ENCODE measurements at places on chromosomes 2 and 18. TPM values are rescaled to one million over a fixed set of nuclear protein-coding genes. Genes with fewer than 3 reads are reported as not detected.

Gene NIF3L1
- 20.5 TPM for total RNA-seq

Gene ARL5A
- 52.3 TPM for total RNA-seq

Gene SCRN3
- total RNA-seq, result 27.4 TPM

Gene LCT
- not detected for total RNA-seq

Gene AQP12A
- total RNA-seq, result not detected

GRCh38 chr2:109157563-109158105, 28.6 kb downstream of the SH3RF3 start:
- H3K36me3 ChIP-seq, result no peaks in the 10 kb centered on the region
- H3K4me3 ChIP-seq, result no peak overlapping the region
- no peak overlapping the region for H3K27ac ChIP-seq
- no peaks in the 10 kb centered on the region for H3K4me1 ChIP-seq
- no peaks in the 10 kb centered on the region for H3K27me3 ChIP-seq

- no peaks in the 10 kb centered on the region for H3K36me3 ChIP-seq
- H3K27me3 ChIP-seq, result no peaks in the 10 kb centered on the region
- H3K4me3 ChIP-seq, result no peak overlapping the region
- DNase-seq, result no peak
- H3K27ac ChIP-seq, result no peak overlapping the region
- peaks cover 6% of the 10 kb centered on the region for H3K4me1 ChIP-seq
These were observed 6.0 kb upstream of the HNRNPLL start for GRCh38 chr2:38608755-38609154.

GRCh38 chr2:137287913-137288639, 522.7 kb downstream of the THSD7B start:
- H3K4me1 ChIP-seq, result no peaks in the 10 kb centered on the region
- no peak for DNase-seq
- no peaks in the 10 kb centered on the region for H3K36me3 ChIP-seq
- H3K27ac ChIP-seq, result no peak overlapping the region
- H3K27me3 ChIP-seq, result no peaks in the 10 kb centered on the region

- peak; percentile 72 for DNase-seq
- peak overlapping the region; percentile 47 for H3K4me3 ChIP-seq
- peaks cover 14% of the 10 kb centered on the region for H3K27me3 ChIP-seq
- no peak overlapping the region for H3K27ac ChIP-seq
These were observed 101.9 kb downstream of the FOXI3 start for GRCh38 chr2:88350331-88351248.

- no peaks in the 10 kb centered on the region for H3K27me3 ChIP-seq
- H3K4me3 ChIP-seq, result no peak overlapping the region
- no peak overlapping the region for H3K27ac ChIP-seq
- DNase-seq, result no peak
- H3K36me3 ChIP-seq, result no peaks in the 10 kb centered on the region
These were observed 125.3 kb upstream of the APCDD1 start for GRCh38 chr18:10329101-10329500.

DNA sequence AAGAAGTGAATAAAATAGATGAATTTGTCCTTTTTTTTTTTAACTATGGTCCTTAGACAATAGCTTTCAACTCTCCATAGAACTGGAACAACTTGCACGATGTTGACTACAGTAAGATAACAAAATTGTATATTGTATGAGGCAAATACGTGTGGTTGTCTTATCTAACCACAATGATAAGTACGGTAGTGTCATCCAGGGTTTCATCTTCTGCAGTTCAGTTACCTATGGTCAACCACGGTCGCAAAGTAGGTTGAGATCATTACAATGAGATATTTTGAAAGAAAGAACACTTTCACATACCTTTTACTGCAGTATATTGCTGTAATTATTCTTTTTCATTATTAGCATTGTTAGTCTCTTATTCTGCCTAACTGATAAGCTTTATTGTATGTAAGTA, 295.2 kb downstream of the PARD3B start:
- H3K27ac ChIP-seq, result no peak overlapping the region
- H3K4me1 ChIP-seq, result no peaks in the 10 kb centered on the region
- H3K27me3 ChIP-seq, result no peaks in the 10 kb centered on the region
- H3K4me3 ChIP-seq, result no peak overlapping the region
- DNase-seq, result no peak
- H3K36me3 ChIP-seq, result no peaks in the 10 kb centered on the region

- no peaks in the 10 kb centered on the region for H3K4me1 ChIP-seq
- H3K27ac ChIP-seq, result no peak overlapping the region
- H3K4me3 ChIP-seq, result no peak overlapping the region
- DNase-seq, result no peak
- no peaks in the 10 kb centered on the region for H3K36me3 ChIP-seq
- H3K27me3 ChIP-seq, result no peaks in the 10 kb centered on the region
These were observed 94.0 kb downstream of the C1QL2 start for GRCh38 chr2:119064567-119064966.

DNA sequence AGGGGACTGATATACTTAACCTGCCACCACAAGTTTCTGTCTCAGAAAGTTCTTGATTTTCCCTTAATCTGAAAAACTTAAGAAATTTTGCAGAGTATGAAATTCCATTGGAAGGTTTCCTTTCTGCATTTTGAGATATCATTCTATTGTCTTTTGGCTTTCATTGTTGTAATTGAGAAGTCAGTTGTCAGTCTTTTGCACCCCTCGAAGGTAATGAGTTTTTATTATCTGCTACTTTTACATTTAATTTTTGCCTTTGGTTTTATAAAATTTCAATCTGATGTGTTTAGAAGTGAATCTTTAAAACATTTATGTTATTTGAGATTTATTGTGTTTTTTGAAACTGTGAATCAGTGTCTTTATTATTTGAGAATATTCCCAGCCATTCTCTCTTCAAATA, 4.8 kb upstream of the IL36A start:
- H3K4me1 ChIP-seq, result no peaks in the 10 kb centered on the region
- DNase-seq, result no peak
- no peak overlapping the region for H3K27ac ChIP-seq

- H3K4me3 ChIP-seq, result no peak overlapping the region
- H3K27me3 ChIP-seq, result no peaks in the 10 kb centered on the region
- H3K27ac ChIP-seq, result no peak overlapping the region
- no peak for DNase-seq
- H3K4me1 ChIP-seq, result no peaks in the 10 kb centered on the region
These were observed 68.7 kb downstream of the VWA3B start for GRCh38 chr2:98155716-98156115.

DNA sequence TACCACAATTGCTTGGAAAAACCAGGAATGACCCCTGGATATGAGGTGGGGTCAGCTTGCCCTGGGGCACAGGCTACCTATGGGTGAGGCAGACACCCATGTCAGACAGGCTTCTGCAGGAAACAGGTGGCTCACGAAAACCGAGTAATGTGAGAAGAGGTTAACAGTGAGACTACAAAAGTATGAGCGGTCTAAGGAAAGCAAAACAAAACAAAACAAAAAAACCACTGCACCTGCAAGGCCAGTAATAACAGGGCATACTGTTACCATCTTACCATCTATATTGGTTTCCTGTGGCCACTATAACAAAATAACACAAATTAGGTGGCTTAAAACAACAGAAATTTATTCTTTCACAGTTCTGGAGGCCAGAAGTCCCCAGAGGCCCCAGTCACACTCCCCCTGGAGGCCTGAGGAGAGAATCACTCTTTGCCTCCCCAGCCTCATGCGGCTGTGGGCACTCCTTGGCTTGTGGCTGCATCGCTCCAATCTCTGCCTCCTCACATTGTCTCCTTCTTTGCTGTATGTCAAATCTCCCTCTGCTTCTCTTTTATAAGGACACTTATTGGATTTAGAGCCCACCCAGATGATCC, 86.6 kb upstream of the EPC2 start:
- DNase-seq, result no peak
- no peak overlapping the region for H3K4me3 ChIP-seq
- H3K27ac ChIP-seq, result no peak overlapping the region
- H3K4me1 ChIP-seq, result no peaks in the 10 kb centered on the region

- no peak overlapping the region for H3K4me3 ChIP-seq
- no peak for DNase-seq
- H3K27ac ChIP-seq, result no peak overlapping the region
- H3K4me1 ChIP-seq, result no peaks in the 10 kb centered on the region
- H3K27me3 ChIP-seq, result no peaks in the 10 kb centered on the region
- no peaks in the 10 kb centered on the region for H3K36me3 ChIP-seq
These were observed 10.1 kb upstream of the LRPPRC start for GRCh38 chr2:44005846-44006245.

DNA sequence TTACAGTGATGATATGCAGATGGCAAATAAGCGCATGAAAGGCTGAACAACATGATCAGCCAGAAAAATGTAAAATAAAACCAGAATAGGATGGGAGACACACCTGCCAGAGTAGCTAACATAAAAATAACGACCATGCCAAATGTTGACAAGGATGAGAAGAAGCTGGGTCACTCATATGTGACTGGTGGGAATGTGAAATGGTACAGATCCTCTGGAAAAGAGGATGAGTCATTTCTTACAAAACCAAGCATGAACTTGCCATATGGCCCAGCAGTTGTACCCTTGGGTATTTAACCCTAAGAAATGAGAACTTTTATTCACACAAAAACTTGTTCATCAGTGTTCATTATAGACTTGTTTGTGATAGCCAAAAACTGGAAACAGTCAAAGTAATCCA, 143.8 kb downstream of the SH3BP4 start:
- no peak overlapping the region for H3K27ac ChIP-seq
- no peak for DNase-seq
- H3K27me3 ChIP-seq, result no peaks in the 10 kb centered on the region
- H3K4me1 ChIP-seq, result no peaks in the 10 kb centered on the region
- H3K36me3 ChIP-seq, result no peaks in the 10 kb centered on the region
- H3K4me3 ChIP-seq, result no peak overlapping the region

DNA sequence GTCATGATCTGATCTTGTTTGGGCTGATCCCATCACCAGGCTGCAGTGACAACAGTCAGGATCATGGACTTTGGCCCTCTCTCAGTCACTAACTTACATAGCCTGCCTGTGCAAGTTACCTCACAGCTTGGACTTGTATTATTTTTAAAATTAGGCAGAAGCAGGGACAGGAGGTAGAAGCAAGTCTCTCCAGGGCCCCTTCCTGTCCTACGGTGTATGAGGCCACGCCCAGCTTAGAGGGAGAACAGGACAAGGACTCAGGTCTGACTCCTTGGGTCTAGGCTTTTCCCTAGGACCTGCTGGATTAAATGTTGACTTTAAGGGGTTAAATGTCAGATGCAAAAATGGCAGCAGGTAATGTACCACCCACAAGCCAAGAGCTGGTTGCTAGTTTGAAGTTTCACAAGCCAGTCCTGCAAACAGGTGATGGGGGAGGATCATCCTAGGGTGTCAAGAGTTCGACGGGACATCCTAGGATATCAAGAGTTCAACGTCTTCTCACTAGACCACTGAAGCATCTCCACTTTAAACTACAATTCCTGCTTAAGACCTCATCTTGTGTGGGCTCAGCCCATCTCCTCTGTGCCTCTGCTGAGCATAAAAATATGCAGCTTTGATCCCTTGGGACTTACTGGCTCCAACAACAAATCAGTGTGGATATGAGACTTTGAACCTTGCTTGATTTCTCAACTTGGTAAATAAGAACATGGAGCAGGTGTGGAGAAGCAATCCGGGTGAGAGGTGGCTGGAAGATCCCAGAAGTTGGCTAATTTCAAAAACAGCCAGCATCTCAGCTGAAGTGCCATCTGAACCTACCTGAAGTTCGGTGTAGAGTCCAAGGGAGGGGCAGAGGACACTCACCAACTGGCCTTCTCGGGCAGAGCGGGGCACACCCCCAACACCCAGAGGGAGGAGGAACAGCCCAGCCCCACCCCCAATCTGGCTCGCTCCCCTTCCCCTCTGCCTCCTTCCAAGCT, 39.5 kb downstream of the SFXN5 start:
- no peak for DNase-seq
- H3K27ac ChIP-seq, result no peak overlapping the region
- no peaks in the 10 kb centered on the region for H3K36me3 ChIP-seq
- no peak overlapping the region for H3K4me3 ChIP-seq

DNA sequence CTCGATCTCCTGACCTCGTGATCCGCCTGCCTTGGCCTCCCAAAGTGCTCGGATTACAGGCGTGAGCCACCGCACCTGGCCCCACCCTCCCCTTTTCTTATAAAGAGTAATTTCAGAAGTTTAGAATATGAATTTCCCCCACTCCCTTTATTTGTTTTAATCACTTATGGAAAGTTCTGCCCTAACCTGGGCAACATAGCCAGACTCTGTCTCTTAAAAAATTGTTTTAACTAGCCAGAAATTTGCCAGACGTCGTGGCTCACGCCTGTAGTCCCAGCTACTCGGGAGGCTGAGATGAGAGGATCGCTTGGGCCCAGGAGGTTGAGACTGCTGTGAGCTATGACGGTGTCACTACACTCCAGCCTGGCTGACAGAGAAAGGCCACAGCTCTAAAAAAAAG, 7.7 kb upstream of the NBAS start:
- H3K4me3 ChIP-seq, result no peak overlapping the region
- H3K27me3 ChIP-seq, result peaks cover 5% of the 10 kb centered on the region
- no peaks in the 10 kb centered on the region for H3K36me3 ChIP-seq
- DNase-seq, result no peak
- H3K27ac ChIP-seq, result no peak overlapping the region
- H3K4me1 ChIP-seq, result no peaks in the 10 kb centered on the region

All from lower lobe of right lung (tissue), 2 donors.